ENCODE measurements at places on chromosomes 7 and 10.

GRCh38 chr7:117171106-117171505 is 151.8 kb downstream of the WNT2 start:
- DNase-seq, result no peak

- DNase-seq, result no peak
Measured at GRCh38 chr7:158164101-158165095, 423.2 kb downstream of the PTPRN2 start.

DNA sequence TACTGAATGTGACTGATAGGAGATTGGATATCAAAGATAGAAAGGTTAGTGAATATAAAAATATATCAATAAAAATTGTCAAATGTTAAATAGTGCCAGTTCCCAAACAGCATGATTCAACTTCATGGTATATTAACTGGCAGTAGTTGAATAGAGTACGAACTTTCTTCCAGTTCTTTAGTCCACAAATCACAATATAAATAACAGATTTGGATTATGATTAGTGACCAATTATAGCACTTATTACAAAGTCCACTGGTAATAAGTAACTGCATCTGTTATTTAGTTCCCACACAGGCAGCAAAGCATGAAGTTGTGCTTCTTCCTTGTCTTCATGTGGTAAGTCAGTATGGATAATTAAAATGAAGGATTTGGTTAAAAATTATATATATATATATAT is 243.0 kb upstream of the VWC2 start:
- no peak for DNase-seq

GRCh38 chr7:129784783-129785684 is 167.7 kb downstream of the UBE2H start:
- no peak for DNase-seq

GRCh38 chr10:104559935-104560334 is 81.2 kb upstream of the SORCS3 start:
- no peak for DNase-seq

- no peak for DNase-seq
Measured at GRCh38 chr7:25515633-25516275, 287.5 kb upstream of the NPVF start.

DNA sequence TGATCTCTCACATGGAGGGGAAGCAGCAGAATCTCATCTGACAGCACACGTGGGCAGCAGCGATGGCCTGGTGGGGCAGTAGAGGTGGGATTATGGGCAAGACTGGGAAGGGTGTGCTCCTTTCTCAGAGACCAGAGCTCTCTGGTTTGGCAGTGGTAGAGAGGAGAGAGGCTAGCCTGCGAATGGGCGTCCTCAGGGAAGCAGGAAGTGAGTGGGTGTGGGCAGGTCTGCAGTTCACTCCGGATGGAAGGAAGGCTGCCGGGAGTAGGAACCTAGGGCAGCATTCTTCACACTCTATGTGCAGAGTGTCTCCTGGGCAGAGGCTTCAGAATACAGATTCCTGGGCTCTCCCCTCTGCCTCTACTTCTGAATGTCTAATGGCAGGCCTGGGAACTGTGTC is 162.8 kb upstream of the BMPER start:
- DNase-seq, result no peak

DNA sequence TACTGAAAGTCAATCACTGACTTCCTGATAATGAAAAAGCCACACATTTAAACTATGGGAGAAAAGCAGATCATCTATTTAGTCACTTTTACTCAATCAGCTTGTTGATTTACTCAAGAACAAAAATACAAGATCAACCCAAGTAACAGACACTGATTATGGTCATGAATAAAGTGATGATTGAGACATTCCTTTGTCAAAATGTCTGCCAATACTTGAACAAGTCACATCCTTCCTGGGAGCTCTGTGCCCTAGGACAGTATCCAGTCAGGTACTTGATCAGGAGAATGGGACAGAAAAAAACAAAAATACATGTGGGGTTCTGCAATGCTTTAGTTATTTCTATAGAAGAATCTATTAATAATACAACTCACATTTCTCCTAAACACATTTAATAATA is 150.0 kb upstream of the NEBL start:
- DNase-seq, result no peak

- no peak for DNase-seq
Measured at GRCh38 chr7:28029051-28029450, 151.5 kb downstream of the JAZF1 start.

DNA sequence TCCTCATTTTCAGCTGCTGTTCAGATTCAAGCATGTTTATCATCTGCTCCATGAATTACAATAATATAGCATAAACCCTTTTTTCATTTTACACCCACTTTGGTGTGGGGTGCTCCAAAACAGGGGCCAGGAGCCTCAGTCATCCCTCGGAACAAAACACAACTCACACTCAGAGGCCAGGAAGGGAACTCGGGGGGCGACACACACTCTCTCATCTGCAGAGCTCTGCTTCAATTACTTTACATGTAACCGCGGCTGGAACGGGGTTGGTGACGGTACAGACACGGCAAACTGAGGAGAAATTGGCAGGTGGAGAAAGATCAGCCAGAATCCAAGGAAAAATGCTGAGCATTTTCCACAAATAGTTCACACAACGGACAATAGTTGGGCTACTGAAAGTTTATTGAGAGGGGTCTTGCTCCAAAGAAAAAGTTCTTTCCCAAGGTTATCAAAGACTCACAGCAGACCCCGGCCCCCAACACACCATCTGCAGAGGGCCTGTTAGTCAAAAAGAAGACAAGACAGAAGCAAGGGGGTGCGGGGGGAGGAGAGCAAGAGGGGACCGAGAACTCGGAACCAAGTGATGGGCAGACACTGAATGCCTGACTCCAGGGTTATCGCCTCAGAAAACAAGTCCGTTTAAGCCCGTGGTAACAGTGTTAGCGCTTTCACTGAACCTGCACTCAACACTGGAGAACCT is 20.5 kb downstream of the DIP2C start:
- DNase-seq, result no peak

DNA sequence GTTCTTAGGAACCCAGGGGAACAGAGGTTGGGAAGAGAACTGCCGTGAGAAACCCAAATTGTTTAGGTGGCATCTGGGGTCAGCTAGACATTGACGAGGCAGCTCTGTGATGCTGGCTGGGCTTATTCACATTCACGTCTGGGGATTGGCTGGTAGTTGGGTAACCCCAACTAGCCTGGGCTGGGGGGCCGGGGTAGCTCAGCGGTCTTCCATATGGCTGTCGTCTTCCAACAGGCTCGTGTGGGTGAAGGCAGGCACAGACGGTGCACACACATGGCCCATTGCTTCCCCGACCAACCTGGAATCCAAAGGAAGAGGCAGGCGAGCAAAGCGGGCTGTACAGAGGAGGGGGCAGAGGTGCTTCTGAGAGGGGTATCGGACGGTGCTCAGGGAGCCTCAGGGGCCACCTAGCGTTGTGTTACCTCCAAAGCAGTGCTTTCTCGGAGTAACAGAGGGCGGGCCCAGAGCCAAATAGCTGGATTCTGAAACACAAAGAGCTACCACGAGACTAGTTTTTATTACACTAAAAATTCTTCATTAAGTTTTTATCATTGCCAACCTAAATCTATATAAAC is 34.5 kb downstream of the MKI67 start:
- no peak for DNase-seq

DNA sequence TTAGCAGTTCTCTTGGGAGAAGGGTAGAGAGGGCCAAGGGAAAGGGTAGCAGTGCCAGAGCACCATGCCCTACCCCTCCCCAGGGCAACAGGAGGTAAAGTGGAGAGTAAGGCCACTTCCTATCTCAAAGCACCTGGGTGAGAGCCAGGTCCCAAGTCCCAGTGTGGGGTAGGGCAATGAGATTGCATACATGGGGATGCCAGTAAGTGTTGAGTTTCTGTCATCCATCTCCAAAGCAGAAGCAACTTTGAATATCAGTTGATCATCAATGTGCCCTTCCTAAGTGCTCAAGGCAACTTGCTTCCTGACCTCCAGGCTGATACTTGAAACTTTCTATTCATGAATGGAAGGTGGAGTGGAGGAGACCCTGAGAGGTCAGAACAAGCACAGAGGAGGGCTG is 2.2 kb upstream of the CAMK2G start:
- DNase-seq, result no peak

DNA sequence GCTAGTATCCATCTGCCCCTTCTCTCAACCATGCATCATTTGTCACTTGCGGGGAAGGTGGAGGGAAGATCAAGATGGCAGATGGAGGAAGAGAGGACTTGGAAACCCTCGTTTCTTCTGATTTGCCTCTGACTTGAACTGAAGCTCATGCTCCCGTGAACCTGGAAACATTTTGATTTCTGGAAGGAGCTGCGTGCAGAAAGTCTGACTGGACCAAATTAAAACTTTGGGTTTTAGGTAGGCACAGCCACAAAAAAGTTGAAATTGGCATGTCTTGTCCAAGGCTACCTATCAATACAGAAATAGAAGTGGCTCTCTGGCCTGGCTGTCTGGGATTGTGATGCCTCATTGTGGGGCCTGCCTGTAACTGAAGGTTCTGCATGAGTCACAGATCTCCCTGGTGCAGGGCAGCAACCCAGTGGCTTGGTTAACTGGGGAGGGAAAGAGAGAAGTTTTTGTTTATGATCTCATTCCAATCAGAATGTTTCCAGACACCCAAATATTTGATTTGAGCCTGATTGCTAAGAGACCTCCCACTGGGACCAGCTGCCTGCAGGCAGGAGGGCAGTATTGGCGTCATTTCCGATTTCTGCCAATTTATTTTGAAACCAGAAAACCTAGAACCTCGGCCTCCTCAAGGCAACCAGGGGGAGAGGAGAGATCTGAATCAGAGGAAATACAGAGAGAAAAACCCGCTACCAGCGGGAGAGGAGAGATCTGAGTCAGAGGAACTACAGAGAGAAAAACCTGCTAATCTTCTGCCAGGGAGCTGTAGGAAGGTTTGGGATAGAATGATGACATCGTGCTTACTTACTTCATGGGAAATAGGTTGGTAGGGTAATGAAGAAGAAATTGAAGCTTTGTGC is 363.6 kb downstream of the ANKRD30A start:
- no peak for DNase-seq

DNA sequence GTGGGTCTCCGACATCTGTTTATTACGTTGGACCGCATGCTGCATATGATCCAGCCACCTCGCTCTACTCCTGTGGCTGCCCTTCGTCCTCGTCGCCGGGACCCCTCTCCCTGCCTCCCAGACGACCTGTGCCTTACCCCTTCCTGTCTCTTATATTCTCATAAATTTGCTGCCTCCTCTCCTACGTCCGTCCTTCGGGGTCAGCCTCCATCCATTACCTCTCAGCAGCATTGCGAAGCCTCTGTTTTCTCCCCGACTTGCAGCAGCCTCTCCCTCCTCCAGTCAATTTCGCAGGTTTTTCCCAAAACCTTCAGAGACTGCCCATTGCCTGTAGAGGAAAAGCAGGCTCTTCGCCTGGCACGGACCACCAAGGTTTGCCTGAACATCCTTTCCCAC is 39.4 kb upstream of the LEP start:
- no peak for DNase-seq

DNA sequence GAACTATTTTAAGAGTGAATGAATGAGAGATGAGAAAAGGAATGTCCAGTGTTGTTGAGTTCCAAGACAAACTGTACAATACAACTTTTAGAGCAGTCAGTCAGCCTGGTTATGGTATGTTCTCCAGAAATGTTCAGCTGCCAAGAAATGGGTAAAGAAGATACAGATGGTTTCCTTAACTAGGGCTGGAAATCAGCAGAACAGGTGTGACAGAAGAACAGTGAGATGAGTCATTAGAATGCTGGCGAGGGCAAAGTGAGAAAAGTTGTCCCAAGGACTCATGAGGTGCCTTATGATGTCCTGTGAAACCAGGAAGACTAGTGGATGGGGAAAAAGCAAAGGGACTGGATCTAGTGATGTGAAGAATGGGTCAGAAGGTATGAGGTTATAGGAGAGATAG is 20.8 kb upstream of the SEPTIN7 start:
- DNase-seq, result no peak

DNA sequence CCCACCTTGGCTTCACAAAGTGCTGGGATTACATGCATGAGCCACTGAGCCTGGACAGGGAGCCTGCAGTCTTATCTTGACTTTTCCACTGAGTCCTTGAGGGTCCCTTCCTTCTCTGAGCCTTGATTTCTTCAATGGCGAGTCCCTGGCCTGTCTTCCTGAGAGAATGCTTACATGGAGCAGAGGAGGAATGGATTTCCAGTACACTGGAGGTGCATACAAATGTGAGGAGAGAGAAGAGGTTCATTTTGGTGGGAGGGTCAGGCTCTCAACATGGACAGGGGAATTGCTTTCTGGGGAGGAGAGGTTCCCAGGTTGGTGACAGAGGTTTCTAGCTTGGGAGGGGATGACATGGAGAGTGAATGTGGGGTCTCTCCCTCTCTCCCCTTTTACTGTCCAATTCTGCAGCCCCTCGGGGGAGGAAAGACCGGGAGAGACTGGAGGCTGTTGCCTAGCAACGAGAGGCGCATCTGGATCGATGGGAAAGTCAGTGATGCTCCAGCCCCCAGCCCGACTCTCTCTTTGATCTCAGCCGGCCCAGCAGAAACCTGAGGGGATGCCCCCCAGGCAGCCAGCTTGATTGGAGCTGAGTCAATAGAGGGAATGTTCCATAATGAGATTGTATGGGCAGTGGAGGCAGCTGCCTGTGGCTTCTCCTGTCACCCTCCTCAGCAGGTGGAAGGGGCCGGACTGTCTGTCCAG is 14.8 kb downstream of the SRRM3 start:
- DNase-seq, result no peak

- DNase-seq, result no peak
Measured at GRCh38 chr7:149850007-149850594, 11.9 kb downstream of the ZNF862 start.

DNA sequence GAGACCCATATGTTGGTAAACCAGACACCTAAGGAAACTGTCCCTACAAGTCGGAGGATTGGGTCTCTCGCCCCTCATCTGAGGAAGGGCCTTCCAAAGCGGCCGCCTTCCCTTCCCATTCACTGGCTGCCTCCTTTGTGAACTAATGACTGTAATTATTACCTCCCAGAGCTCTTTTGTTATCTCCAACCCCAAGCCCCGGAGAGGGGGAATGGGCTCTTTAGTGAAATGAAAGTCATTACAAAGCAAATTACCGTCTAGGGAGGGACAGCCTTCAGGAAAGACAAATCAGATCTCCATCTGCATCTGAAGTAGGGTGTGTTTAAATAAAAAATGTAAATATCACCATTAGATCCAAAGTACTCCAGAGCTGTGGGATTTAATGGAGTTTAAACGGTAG is 2.6 kb upstream of the GAD2 start:
- no peak for DNase-seq

- DNase-seq, result no peak
Measured at GRCh38 chr7:30912021-30912730, 523 bp downstream of the AQP1 start.

Data from CD4-positive, alpha-beta T cell treated with Interleukin-17A for 1 hour (primary cell).